Memory B cell (primary cell): ENCODE measurements at places on chromosomes 4 and X.

DNA sequence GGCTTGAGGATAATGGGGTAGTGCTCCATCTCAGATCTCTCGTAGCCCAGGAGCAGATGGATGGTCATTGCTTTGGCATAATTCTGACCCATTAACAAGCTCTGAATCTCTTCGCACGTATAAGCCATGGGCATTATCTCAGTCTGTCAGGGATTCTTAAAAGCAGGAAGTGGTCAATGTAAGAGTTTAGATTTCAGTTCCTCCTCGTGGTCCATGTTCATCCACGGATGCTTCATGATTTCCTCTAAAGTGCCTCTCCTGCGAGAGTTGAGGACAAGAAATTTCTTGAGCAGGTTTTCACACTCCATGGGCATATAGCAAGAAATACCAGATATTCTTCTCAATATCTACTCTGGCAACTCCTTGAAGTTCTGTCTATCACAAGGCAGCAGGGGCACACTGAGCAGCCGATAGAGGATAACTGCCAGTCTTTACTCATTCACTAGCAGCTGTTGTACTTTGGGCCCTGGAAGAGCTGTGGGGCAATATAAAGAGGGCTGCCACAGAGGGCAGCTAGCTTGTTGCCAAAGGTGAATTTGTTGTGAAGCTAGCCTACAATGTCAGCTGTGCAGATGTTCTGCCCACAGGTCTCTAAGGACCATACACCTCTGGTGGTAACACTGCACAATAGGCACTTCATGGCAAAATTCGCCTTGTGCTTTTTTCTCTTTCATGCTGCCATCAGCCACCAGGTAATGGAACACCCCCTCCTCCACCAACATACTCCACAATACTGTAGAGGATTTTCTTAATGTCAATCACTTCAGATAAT is 52.0 kb upstream of the WDR17 start:
- H3K27ac ChIP-seq: peak overlapping the region; percentile 52
- DNase-seq: peak; percentile 26
- peaks cover 24% of the 10 kb centered on the region for H3K4me1 ChIP-seq
- no peaks in the 10 kb centered on the region for H3K27me3 ChIP-seq

- H3K4me1 ChIP-seq: no peaks in the 10 kb centered on the region
- no peak overlapping the region for H3K27ac ChIP-seq
- no peak for DNase-seq
- peaks cover 26% of the 10 kb centered on the region for H3K27me3 ChIP-seq
- no peak overlapping the region for H3K4me3 ChIP-seq
- peaks cover 9% of the 10 kb centered on the region for H3K36me3 ChIP-seq
Measured at GRCh38 chr4:2091990-2092668, 33.0 kb downstream of the NAT8L start.

DNA sequence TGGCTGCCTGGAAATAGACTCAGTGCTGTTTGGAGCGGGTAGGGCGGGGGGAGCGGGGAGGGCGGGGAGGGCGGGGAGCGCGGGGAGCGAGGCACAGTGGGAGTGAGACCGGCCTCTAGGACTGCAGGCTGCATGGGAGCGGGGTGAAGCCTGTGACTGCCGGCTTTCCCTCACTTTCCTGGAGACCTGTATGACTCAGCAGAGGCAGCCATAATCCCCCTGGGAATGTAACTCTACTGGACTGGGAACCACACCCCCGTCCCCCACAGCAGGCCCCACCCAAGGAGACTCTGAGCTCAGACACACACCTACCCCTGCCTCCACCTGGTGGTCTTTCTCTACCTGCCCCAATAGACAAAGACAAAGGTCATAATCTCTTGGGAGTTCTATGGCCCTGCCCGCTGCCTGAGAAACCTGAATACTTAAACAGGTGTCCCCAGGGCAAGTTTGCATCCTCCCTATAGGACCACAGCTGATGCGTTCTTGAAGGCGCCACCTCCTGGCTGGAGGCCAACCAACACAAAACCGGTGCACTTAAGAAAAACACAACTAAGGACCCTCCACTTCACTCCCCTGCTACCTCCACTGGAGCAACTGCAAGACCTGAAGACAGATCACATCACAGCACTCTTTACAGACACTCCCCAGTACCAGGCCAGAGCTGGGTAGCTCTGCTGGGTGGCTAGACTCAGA is 18.0 kb downstream of the HDAC8 start:
- H3K27ac ChIP-seq: no peak overlapping the region
- H3K4me1 ChIP-seq: peaks cover 15% of the 10 kb centered on the region
- peaks cover 11% of the 10 kb centered on the region for H3K36me3 ChIP-seq

- H3K4me3 ChIP-seq: no peak overlapping the region
- no peaks in the 10 kb centered on the region for H3K27me3 ChIP-seq
- H3K4me1 ChIP-seq: no peaks in the 10 kb centered on the region
- no peak for DNase-seq
Measured at GRCh38 chr4:13182133-13182532, 302.0 kb downstream of the RAB28 start.

DNA sequence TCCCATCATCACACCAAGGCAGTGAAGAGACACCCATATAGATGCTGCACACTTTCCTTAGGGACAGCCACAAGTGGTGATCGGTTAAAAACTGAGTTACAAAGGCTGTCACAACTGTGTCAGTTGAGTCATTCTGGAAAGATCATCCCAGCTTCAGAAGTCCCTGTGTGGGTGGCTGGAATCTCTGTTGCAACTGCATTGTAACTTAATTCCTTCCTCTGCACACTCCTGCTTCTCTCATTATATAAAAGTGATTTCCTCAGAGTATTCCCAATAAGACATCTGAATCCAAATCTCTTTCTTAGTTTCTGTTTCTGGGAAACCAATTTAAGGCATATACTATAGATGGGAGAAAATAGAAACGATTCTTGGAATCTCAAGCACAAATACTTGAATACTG is 88.1 kb downstream of the FSTL5 start:
- H3K4me1 ChIP-seq: no peaks in the 10 kb centered on the region
- H3K36me3 ChIP-seq: no peaks in the 10 kb centered on the region
- no peak overlapping the region for H3K27ac ChIP-seq
- H3K27me3 ChIP-seq: no peaks in the 10 kb centered on the region
- H3K4me3 ChIP-seq: no peak overlapping the region

- no peaks in the 10 kb centered on the region for H3K4me1 ChIP-seq
- H3K27me3 ChIP-seq: no peaks in the 10 kb centered on the region
- H3K27ac ChIP-seq: no peak overlapping the region
- no peak overlapping the region for H3K4me3 ChIP-seq
Measured at GRCh38 chr4:141570290-141570689, 66.1 kb upstream of the IL15 start.

DNA sequence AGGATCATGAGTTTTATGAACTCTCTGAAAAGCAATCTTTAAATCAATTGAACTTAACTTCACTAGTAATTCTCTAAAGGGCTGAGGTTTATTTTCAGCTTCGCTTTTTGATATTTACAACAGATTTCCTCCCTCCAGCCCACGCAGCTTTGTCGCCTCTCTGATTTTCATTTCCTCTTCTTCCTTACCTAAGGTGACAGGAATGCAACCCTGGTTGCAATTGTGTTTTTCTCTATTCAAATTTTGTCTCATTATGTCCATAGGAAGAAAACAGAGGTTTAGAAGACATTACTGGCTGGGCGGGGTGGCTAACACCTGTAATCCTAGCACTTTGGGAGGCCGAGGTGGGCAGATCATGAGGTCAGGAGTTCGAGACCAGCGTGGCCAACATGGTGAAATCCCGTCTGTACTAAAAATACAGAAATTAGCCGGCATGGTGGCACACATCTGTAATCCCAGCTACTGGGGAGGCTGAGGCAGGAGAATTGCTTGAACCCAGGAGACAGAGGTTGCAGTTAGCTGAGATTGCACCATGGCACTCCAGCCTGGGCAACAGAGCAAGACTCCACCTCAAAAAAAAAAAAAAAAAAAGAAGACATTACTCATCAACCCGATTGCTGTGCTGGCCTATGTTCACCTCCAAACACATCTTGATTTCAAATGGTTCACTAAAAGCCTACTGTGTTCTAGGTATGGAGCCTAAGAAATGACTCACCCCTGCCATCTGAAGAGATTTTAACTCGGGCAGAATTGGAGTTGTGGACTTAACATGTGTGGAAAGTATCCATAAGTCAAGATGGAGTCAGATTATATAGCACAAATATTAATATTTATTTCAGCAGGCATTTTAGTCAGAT is 36.8 kb downstream of the VSIG4 start:
- no peak for DNase-seq
- peaks cover 51% of the 10 kb centered on the region for H3K4me1 ChIP-seq

- peak overlapping the region; percentile 95 for H3K4me3 ChIP-seq
- DNase-seq: no peak
- no peaks in the 10 kb centered on the region for H3K27me3 ChIP-seq
- H3K4me1 ChIP-seq: peaks cover 17% of the 10 kb centered on the region
- H3K36me3 ChIP-seq: peaks cover 5% of the 10 kb centered on the region
- peak overlapping the region; percentile 97 for H3K27ac ChIP-seq
Measured at GRCh38 chr4:113759696-113760093, 1.8 kb downstream of the CAMK2D start.
